ENCODE measurements at places on chromosomes 1 and 21.

- no peak for DNase-seq
Observed at GRCh38 chr1:8363186-8363766, 45.4 kb downstream of the SLC45A1 start.

DNA sequence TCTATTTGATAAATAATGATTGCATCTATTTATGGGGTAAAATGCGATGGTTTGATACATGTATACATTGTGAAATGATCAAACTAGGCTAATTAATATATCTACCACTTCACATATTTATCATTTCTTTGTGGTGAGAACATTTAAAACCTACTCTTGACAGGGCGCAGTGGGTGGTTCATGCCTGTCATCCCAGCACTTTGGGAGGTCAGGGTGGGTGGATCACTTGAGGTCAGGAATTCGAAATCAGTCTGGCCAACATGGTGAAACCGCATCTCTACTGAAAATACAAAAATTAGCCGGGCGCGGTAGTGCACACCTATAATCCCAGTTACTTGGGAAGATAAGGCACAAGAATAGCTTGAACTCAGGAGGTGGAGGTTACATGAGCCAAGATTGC, 25.3 kb downstream of the PLEKHA6 start:
- DNase-seq: no peak

DNA sequence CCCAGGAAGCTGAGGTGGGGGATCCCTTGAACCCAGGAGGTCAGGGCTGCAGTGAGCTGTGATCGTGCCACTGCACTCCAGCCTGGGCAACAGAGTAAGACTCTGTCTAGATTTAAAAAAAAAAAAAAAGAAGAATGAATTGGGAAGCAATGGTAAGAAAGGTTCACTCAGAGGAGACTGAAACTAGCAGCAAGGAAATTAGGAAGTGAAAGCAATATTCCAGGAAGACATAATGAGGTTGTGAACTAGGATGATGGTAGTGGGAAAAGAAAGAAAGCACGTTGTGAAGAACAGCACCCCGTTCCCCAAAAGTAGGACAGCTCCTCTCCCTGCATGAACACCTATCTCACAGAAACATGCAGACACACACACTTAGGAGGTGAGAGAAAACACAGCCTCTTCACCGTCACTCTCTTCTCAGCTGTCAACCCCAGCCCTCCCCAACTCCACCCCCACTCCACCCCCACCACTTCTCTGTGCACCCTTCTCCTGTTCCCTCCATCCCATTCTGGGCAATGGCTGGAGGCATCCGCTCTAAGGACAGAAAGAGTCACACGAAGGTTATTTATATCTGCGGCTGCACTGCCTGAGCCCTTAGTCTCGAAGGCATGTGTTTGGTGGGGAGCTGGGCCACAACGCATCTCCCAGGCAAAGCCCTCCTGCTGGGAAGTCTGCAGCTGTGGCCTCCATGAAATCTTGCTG, 101.8 kb upstream of the LPGAT1 start:
- DNase-seq: no peak

GRCh38 chr1:220370041-220370700, 97.9 kb upstream of the RAB3GAP2 start:
- no peak for DNase-seq

- DNase-seq: peak; percentile 9
Observed at GRCh38 chr1:10387677-10388386, 11.0 kb upstream of the PGD start.

GRCh38 chr1:219712506-219712905, 99.6 kb upstream of the ZC3H11B start:
- DNase-seq: no peak

DNA sequence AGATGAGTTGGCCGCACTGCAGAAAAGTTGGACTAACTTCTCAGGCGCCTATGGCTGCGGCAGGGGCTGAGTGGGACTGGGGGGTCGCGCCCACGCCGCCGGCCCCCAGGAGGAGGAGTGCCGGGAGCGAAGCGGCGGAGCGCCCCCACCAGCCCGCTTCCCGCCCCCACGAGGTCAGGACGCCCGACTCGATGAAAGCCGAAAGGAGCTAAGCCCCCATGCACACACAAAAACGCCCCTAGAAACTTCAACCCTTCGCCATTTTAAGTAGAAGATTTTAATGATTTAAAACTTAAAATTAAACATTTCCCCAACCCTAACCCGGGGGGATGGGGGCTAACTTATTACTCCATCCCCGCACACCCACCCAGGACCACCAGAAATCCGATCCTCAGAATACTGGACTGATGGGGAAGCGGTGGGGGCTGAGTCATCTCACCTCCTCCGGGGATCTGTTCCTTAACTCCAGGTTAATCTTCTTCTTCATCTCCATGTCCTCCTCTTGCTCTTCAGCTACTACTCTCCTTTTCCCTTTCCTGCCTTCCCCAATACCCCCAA, 539 bp downstream of the ANP32E start:
- peak; percentile 59 for DNase-seq

GRCh38 chr1:172241540-172241939, 178.9 kb upstream of the C1orf105 start:
- no peak for DNase-seq

- no peak for DNase-seq
Observed at GRCh38 chr1:159854116-159854692, 8.3 kb downstream of the VSIG8 start.

DNA sequence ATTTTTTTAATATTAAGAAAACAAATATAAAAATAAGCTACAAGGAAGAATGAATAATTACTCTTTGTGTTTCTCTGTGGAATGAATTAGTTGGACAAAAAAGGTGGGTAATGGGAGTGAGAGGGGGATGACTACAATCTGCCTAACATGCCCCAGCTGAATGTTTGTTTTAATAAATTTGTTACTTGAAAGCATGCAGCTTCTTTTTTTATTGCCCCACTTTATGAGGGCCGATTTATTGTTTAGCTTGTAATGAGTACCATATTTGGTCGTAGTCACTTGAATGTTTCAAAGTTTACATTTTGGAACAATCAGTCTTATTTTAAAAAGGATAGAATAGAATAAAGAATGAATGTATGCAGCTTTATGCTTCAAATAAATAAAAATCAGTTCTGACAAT, 197.4 kb downstream of the LBR start:
- DNase-seq: no peak

DNA sequence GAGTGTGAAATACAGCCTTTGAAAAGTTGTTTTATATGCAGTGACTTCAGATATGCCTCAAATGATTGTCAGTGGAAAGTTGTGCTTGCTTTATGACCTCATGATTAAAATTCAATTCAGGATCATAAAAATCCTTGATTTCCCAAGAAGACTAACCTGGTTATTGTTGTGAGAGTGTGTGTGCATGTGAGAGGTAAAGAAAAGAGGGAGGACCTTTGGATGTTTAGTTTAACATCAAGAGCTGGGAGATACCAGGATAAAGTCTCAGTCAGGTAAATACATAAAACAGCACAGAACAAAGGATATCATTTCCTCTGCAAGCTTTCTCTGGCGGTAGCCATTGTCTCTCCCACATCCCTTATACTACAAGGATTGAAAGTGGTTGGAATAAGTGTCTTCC, 14.4 kb downstream of the BTBD8 start:
- DNase-seq: no peak

DNA sequence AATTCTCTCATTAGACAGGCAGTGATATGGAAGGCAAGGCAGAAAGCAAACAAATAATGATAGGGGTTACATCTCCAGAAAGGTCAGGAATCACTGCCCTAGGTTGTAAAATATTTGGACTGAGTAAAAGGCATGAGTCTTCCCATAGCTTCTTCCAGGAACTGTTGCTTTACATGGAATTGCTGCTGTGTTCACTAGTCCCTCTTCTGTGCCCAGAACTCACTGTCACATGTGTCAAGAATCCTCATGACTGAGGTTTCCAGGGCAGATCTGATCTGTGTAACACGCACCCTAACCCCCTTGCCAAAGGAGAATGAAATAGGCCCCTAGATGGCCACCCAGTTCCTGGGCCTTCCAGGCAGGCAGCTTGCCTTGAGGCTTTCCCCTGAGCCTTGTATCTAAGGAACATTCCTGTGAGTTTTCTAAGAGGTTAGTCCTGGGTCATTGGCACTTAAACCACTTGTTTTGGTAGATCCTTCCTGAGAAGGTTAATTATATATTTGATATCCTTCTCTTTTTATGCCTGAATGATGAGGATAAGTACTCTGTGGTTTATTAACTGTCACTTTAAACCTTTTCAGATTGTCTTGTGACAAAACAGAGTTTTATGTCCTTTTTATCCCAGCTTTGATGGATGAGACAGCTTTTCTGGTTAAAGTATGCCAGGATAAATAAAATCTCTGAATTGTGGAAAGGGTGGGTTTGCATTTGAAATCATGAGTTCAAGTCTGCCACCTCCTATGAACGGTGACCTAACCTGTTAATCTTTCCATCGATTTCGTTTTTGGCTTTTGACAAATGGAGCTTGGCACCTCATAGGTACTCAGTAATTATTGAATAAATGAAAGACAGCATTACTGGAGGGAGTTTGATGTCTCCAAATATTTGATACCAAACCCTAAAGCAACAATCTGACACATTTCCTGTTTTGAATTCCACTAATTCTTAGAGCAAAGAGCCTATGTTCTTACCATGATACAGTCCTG, 163.3 kb downstream of the DHRS3 start:
- no peak for DNase-seq

Data from natural killer cell (primary cell).